ENCODE measurements at places on chromosomes 3 and 15. TPM values are rescaled to one million over a fixed set of nuclear protein-coding genes. Genes with fewer than 3 reads are reported as not detected.

The EFHB gene
- total RNA-seq: not detected

The IL20RB gene
- total RNA-seq: 0.54 TPM

The PKM gene
- total RNA-seq: 822 TPM

The IL5RA gene
- 3.5 TPM for total RNA-seq

The SLC12A1 gene
- not detected for total RNA-seq

The TMEM212 gene
- not detected for total RNA-seq

The CHP1 gene
- 114 TPM for total RNA-seq

The LRTM1 gene
- total RNA-seq: not detected

The GCHFR gene
- total RNA-seq: 7.1 TPM
